Naive B cell (primary cell): ENCODE measurements at places on chromosomes 13 and 19. TPM values are rescaled to one million over a fixed set of nuclear protein-coding genes. Genes with fewer than 3 reads are reported as not detected.

DNA sequence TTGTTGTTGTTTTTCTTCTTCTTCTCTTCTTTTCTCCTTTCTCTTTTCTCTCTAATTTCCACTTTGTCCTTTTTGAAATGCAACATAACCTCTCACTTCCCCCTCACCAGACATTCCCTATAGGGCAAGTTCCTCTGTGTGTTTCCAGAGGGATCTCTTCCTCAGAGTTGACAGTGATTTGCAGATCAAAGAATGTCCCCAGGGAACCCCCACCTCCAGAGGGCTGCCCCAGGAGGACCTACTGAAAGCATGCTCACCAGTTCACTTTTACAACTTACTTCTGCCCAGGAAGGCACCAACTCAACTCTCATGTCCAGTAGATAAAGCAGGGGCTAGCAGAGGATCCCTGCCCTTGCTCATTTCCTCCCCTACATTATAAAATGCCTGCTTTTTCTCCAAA, 1648.0 kb downstream of the PCDH9 start:
- no peak for DNase-seq

GRCh38 chr19:45122832-45123231, 29.9 kb downstream of the PPP1R37 start:
- no peak for DNase-seq

- no peak for DNase-seq
Measured at GRCh38 chr19:42292042-42292960, 9.6 kb upstream of the PRR19 start.

DNA sequence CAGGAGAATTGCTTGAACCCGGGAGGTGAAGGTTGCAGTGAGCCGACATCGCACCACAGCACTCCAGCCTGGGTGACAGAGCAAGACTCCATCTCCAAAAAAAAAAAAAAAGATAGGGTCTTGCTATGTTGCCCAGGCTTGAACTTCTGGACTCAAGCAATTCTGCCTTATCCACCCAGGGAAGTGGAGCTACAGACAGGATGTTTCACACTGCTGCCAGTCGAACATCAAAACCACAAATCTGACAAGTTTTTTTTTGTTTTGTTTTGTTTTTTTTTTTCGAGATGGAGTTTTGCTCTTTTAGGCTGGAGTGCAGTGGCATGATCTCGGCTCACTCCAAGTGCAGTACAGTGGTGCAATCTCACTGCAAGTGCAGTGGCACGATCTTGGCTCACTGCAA, 10.8 kb downstream of the XPO4 start:
- no peak for DNase-seq

DNA sequence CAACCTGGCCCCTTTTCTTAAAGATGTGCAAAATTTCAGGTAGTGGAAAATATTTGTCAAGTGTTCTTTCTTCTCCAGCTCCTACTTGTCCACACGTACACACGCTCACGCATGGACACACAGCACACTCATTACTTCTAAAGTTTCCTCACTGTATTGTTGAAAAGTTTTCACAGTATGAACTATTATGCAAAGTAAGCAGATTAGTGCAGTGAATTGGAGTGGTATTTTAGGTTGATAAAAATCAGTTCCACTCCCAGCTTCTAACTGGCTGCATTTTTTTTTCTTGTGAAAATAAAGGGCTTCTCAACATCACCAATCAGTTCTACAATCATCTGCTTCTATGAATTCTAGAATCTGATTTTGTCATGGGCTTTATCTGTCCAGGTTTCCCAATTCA, 264.5 kb downstream of the DCT start:
- no peak for DNase-seq

DNA sequence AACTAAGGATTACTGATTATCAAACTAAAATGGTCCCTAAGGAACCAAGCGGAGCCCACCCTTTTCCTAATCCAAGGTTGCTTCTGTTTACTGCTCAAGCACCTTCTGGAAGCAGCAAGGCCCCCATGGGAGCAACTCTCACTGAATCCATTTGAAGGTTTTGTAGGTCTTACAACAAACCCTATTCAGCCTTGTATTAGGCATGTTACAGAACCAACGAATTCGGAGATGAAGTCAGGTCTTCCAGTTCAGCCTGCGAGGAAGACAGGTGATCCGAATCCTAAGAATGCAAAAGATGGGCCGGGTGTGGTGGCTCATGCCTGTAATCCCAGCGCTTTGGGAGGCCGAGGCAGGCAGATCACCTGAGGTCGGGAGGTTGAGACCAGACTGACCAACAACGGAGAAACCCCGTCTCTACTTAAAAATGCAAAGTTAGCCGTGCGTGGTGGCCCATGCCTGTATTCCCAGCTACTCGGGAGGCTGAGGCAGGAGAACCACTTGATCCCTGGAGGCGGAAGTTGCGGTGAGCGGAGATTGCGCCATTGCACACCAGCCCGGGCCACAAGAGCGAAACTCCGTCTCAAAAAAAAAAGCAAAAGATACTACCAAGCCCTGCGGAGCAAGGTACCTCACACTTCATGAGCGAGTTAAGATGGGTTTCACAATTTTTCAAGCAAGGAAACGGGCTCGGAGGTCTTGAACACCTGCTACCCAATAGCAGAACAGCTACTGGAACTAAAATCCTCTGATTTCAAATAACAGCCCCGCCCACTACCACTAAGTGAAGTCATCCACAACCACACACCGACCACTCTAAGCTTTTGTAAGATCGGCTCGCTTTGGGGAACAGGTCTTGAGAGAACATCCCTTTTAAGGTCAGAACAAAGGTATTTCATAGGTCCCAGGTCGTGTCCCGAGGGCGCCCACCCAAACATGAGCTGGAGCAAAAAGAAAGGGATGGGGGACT, 609 bp downstream of the ZAR1L start:
- DNase-seq: peak; percentile 67

The COX7A1 gene
- not detected for polyA plus RNA-seq

The TEX26 gene
- polyA plus RNA-seq: not detected

GRCh38 chr13:89465366-89465765, 1794.2 kb downstream of the SLITRK5 start:
- no peak for DNase-seq

GRCh38 chr19:45051929-45052579, 13.2 kb downstream of the CLASRP start:
- peak; percentile 75 for DNase-seq

DNA sequence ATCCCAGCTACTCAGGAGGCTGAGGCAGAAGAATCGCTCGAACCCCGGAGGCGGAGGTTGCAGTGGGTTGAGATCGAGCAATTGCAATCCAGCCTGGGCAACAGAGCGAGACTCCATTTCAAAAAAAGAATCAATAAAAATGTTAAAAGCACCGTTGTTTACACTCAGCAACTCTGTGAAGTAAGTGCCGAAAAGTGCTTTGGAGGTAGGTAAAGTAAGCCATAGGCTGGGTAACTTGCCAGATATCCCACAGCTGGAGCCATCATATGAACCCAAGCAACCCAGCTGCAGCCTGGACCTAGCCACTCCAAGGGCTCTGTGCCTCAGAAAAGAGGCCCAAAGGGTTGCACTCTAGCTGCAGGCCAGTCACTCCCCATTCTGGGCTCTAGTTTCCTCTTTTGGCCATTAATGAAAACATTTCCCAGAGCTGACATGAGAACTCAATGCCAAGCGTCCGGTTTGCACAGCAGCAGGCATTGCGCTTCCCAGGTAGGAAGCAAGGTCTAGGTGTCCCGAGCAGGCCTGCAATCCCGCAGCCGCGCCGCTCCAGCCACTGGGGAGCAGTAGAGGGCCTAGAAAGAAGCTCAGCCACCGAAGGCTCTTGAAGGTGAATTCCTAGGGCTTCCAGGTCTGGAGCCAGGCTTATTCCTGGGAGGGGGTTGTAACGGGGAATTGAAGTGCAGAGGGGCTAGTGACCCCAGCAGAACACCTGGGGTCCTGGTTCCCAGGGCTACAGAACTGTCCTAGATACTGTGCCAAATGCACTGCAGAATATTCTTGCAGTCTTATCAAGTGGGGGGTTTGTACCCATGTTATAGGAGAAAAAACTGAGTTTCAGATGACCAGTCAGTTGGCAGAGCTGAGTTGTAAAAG, 4.1 kb upstream of the CD79A start:
- peak; percentile 64 for DNase-seq

GRCh38 chr13:68708336-68708908, 1399.2 kb upstream of the ATXN8OS start:
- no peak for DNase-seq

DNA sequence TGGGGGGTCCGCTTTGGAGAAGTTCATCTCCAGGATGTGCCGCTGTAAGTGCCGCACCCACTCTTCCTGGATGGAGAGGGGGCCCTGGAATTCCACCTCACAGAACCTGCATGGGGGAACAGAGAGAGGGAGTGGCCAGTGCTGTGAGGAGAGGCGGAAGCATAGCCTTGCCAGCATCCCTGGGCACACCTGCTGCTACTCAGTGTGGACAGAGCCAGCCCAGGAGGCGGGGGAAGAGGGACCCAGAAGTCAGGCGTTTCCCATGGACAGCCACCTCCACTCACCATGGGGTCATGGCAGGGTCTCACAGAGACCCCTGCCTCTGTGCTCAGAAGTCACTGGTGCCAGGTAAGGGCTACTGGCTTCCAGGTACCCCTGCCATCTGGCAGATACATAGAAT, 4.3 kb upstream of the AKAP8L start:
- DNase-seq: no peak

The ZNF763 gene
- polyA plus RNA-seq: not detected

GRCh38 chr13:89221557-89222158, 1550.5 kb downstream of the SLITRK5 start:
- no peak for DNase-seq

The METTL21C gene
- not detected for polyA plus RNA-seq

- no peak for DNase-seq
Measured at GRCh38 chr13:96925916-96926628, 68.2 kb downstream of the OXGR1 start.

DNA sequence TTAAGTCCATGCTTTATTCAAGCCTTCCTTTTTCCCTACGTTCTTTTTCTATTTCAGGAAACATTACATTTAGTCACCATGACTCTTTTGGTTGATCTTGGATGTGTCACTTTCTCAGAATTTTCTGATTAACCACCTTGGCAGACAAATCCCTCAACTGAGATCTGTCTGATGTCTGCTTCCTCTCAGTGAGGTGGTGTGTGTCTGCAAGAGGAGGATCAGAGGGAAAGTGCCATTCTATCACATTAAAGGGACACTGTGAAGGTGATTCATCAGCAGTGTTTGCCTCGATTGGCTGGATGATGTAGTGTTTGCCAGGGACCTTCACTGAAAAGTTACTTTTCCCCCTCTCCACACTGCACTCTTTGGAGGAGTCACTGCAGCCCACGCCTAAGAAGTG, 3.0 kb upstream of the CCNP start:
- DNase-seq: no peak

The SIGLEC8 gene
- not detected for polyA plus RNA-seq

GRCh38 chr13:39524795-39525194, 78.2 kb downstream of the LHFPL6 start:
- no peak for DNase-seq

The PTPRH gene
- polyA plus RNA-seq: not detected

DNA sequence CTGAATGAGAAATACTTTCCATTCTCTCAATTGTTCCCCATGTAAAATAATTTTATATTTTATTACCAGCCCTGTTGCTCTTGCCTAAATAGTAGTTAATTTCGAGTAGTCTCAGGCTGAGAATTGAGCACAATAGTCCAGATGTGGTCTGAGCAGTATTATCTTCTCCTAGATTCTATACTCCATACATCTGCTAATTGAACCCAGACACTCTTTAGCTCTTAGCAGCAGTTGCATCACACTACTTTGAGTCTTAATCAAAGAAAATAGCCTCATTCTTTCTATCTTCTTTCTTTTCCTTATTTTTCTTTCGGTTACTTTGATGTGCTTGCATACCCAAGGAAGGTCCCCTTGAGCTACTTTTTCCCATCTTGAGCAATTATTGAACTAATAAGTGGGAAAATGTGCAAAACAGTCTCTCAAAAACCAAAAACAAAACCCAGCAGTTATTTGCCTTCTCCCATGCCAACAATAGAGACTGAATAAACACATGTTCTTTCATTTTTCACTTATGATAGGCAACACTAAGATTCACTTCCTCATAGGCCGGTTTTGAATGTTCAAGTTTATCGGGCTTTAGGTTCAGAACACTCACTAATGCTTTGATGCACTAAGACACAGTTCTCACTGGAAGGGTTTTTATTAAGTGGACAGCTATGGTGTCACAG, 204.5 kb downstream of the POU4F1 start:
- DNase-seq: no peak

- peak; percentile 43 for DNase-seq
Measured at GRCh38 chr19:51551673-51552432, 19.2 kb upstream of the ZNF175 start.

The ITGBL1 gene
- not detected for polyA plus RNA-seq

The ENOX1 gene
- not detected for polyA plus RNA-seq

The TNNI3 gene
- polyA plus RNA-seq: not detected

GRCh38 chr13:75685239-75685697, 49.1 kb downstream of the LMO7 start:
- no peak for DNase-seq

- DNase-seq: no peak
Measured at GRCh38 chr13:113837560-113838355, 26.1 kb downstream of the GAS6 start.

GRCh38 chr19:33278403-33279269, 23.7 kb downstream of the CEBPA start:
- no peak for DNase-seq
